Fibroblast of the conjunctiva (primary cell): ENCODE measurements at places on chromosomes 6 and 20.

DNA sequence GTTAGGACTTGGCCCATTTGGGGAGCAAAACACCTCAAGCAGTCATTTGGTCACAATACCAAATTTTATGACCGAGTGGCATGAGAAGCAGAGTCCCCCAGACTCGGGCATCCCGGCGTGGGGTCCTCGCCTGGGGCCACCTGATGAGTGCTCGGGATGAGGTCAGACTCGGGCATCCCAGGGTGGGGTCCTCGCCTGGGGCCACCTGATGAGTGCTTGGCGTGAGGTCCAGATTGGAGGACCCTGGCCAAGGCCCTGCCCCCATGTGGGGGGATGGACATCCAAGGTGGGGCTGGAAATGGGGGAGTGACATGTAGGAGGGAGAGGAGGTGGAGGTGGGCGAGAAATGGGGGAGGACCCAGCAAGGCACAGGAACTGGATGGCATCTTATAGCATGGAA is 56.1 kb upstream of the CST7 start:
- no peak for DNase-seq

DNA sequence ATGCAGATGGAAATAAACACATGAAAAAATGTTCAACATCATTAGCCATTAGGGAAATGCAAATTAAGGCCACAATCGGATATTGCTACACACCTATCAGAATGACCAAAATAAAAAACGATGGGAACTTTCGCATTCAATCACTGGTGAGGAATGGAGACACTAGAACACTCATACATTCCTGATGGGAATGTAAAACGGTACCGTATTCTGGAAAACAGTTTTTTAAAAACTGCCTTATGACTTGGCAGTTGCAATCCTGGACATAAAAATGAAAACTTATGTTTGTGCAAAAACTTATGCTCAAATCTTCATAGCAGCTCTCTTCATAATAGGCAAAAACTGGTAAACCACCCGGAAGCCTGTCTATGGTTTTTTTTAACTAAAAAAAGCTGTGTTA is 146.0 kb downstream of the CEBPB start:
- no peak for DNase-seq

DNA sequence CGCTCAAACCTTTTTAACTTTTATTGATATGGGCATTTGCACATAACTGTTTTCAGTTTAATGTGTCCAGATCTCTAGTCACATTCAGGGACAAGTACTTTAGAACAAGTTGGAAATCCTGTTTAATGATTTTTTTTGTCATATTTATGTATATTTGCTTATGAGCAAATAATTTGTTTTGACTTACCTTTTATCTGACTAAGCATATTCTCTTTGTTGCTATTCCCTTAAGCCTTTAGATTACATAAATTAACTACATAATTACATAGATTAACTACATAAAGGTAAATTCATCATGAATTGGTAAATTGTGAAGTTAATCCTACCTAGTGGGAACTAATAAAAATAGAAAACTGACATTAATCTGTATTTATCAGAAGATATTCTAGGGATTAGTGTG is 523.5 kb upstream of the MAN1A1 start:
- no peak for DNase-seq

DNA sequence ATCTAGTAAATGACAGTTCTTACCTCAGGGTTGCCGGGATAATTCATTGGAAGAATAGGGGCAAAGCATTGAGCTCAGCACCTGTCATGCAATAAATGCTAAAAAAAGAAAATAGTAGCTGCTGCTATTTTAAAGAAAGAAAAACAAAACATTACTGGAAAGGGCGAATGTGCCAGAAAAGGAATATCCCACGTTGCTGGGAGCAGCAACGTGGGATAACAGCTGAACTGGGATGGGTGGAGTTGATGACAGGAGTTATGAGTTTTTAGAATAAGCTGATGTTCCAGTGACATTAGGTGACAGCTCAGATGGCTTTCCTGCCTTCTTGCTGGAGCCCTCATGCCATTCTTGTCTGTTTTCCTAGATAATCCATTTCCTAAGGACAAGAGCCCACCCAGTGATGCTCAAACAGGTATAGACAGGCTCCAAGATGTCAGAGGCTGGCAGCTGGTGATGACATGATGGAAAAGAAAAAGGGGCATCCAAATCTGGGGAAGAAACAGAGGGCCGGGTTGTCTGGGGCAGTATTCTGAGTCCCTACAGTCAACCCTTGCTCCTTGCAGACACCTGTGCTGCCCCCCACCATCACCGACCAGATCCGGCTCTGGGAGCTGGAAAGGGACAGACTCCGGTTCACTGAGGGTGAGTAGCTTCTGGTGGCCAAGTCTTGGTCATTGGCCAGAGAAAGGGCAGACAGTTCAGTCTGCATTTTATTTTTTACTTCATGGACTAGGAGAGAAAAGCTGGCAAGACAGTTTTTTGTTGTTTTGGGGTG is 1.1 kb upstream of the VARS2 start:
- no peak for DNase-seq

GRCh38 chr6:19036196-19036555 is 649.0 kb downstream of the RNF144B start:
- DNase-seq, result no peak

- peak; percentile 28 for DNase-seq
These were observed 56.4 kb upstream of the DUSP22 start for GRCh38 chr6:235763-236360.

- DNase-seq, result no peak
These were observed 201.4 kb upstream of the HDDC2 start for GRCh38 chr6:125503181-125503580.

DNA sequence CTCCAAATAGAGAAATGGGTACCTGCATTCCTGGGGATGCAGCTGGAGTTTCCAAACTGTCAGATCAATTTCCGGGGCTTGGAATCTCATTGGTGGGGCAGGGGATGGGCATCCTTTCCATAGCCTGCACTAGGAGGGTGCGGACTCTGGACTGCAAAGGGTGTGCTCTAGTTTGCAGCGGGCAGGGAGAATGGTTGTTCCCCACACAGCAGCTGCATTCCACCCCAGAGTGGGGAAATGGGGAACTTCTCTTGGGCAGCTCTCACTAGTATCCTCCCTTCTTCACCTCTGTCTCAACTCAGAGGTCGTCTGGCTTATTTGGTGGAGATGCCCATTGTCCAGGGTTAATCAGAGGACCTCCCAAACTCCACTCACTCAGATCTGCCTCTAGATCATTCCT is 34.5 kb upstream of the CDKN1A start:
- DNase-seq, result no peak

DNA sequence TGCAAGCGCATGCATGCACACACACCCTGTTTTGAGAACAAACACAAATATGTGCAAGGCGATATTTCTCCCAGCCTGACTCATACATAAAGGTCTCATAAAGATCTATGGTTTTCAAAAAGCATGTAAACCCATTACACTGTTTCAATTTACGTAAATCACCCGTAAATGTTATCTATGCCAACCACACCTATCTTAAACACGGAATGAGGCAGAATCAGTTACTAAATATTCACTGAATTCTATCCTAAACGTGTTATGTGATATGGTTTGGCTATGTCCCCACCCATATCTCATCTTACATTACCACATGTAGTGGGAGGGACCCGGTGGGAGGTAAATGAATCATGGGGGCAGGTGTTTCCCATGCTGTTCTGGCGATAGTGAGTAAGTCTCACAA is 621.6 kb downstream of the KIF16B start:
- no peak for DNase-seq

DNA sequence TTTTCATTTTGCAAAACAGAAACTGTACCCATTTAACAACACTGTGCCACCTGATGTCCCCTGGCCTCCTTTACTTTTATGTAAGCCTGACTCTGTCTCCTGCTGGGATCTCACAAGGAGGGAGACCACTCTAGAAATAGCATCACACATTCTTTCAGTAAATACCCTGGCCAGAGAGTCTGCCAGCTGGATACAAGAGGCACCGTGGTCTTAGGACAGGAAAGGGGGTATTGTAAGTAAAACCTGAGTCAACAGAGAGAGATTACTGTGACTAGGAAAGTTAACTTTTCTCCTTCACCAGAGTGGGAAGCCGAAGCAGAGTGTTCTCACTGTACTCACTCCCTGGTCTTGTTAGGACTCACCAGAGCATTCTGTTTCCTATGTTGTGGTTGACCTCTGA is 27.8 kb downstream of the CMTR1 start:
- no peak for DNase-seq

GRCh38 chr6:127022302-127022701 is 96.2 kb upstream of the RSPO3 start:
- DNase-seq, result peak; percentile 50

- no peak for DNase-seq
These were observed 199.8 kb upstream of the DEFB112 start for GRCh38 chr6:50249493-50249892.

DNA sequence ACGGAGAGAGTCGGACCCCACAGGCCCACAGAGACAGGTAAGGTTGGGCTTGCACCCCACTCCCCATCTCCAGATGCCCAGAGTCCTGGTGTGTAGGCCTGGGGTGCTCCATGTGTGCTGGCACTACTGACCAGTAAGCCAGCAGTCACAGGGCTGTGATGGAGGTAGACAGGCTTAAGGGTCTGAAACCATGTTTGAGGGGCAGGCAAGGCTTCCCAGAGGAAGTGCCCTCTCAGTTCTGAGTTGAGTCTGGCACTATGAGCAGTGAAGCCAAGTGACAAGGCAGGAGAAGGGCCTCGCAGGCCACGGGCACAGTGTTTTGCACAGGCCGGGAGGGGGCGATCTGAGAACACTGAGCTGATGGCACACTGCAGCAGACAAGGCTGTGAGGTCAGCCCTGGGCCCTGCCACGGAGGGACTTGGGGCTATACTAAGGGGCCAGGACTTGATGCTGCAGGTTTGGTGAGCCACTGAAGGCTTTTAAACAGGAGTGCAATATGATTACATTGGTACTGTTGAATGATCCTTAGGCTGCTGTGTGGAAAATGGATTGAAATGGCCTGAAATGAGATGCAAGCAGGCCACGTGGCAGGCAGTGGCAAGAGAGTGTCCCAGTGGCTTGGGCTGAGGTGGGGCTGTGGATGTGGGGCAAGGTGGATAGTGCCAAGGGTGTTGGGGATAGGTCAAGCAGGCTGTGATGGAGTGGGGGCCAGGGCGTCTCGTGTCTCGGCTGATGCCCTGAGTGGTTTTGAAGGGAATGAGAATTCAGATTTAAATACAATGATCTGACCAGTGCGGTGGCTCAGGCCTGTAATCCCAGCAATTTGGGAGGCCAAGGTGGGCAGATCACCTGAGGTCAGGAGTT is 20.3 kb downstream of the TTBK1 start:
- DNase-seq, result peak; percentile 43

DNA sequence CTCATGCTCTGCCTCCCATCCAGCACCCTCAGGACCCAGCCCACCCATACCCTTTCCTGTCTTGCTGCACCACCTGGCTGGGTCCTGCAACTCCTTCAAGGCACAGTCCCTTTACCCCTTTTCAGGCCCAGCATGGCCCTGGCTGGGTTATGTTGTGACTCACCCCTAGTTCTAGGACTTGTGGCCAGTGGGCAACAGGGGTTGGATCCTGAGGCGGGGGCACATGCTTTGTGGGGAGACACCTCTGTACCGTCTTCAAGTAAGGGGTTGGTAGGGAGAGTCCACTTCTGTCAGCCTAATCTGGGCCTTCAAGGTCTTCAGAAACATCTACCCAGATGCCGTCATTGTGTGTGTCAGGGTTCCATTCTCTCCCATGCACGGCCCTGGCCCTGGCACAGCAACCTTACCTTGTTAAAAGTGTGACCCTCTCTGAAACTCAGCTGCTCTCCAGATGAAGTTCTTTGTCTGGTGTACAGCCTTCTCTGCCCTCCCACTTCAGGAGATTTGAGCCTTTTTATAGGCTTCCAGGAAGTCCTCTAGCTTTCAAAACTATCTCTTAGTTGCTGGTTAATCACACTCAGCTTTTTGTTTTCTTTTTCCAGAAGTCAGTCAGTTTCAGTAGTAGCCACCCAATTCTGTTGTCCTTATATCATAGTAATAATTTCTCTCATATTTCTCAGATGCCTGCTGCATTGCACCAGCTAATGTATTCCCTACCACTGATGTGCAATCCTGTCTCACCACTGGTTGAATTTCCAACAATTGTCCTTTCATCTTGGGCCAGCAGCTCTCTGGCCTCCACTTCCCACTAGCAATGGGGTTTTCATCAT is 107.3 kb downstream of the NRN1 start:
- no peak for DNase-seq
